ENCODE measurements at places on chromosomes 12 and 14.

DNA sequence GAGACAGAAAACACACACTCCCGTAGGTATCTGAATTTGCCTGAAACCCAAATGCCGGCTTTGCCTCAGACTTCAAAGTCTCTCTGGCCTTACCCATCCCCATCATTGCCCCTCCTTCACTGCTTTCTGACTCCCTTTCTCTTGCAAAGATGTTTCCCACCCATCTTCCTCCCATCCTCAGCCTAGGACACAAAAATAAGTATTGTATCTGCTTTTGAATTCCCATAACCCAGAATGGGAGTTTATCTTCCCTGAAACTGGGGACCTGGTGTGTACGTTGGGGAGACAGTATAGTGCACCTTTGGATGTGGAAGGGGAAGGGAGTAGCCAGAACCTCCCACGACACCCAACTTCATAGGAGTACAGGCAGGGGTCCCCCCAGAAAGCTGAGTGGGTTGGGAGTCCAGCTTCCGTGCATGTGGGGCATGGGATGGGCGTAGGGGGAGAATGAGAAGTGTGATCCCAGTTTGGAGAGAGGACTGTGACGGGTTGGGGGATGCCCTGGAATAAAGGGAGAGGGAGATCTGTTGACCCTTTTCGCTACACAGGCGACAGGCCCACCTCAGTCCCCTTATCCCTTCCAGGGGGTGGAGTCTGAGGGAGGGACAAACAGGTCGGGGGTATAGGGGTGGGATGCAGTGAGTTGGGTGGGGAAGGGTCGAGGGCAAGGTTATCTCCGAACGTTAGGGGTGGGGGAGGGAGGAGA, 488 bp upstream of the KIF5A start:
- DNase-seq, result no peak

DNA sequence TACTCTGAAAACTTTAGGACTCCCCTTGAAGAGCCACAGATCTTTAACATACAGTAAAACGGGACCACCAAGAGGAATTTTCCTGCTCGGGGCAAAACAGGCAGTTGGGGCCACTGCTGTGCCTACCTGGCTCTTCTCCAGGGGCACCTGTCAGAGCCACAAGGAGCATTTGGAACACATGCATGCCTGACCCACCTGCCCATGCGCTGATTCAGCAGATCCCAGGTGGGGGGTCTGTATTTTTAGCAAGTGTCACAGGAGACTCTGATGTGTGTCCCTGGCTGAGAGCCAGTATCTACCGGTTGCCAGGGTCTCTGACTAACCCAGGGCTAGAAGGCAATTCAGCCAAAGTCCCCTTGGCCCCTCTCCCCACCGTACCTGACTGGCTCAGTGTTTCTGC, 6.5 kb downstream of the CTDSP2 start:
- DNase-seq, result no peak

- no peak for DNase-seq
Observed at GRCh38 chr12:131131808-131132117, 178.1 kb downstream of the ADGRD1 start.

DNA sequence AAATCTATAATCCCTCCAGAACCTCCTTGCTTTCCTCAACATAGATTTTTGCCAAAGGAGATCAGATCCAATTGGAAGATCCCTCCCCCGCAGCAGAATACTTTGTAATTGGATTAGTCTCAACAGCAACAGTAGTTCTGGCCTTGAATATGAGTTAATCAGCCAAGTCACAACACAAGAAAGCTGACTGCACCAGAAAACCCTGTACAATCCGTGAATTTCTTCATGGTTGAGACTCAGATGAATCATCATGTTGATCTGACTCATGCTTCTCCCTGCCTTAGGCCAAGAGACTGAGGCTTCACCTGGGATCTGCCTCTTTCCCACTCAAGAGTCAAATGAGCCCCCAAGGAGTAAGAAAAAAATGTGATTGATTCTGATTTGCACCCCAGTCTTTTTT, 3.0 kb upstream of the METTL17 start:
- no peak for DNase-seq

- no peak for DNase-seq
Observed at GRCh38 chr12:123898673-123899072, 74.0 kb downstream of the CCDC92 start.

- no peak for DNase-seq
Observed at GRCh38 chr12:116542345-116542956, 16.7 kb upstream of the MAP1LC3B2 start.
